Neural crest cell (in vitro differentiated cells): ENCODE measurements at places on chromosomes 1 and 21.

DNA sequence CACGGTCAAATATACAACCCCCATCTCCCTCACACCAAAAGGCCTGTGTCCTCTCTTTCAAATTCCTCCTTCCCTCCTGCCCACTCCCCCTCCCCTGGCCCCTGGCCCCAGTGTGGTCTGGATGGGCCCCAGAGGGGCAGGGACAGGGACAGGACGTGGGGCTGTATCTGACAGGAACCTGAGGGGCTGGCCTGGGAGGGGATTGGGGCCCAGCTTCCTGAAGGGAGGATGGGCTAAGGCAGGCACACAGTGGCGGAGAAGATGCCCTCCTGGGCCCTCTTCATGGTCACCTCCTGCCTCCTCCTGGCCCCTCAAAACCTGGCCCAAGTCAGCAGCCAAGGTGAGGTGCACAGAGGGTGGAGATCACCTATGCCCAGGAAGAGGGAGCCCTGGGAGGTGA is at the start of gene MPL:
TSS of gene MPL (plus strand) at position 231 of the 400 bp plus-strand sequence. CDS start at position 262, 31 bp downstream.
- H3K4me1 ChIP-seq: peaks cover 6% of the 10 kb centered on the region
- no peaks in the 10 kb centered on the region for H3K36me3 ChIP-seq
- H3K27me3 ChIP-seq: no peaks in the 10 kb centered on the region
- H3K27ac ChIP-seq: no peak within 1 kb of the TSS

DNA sequence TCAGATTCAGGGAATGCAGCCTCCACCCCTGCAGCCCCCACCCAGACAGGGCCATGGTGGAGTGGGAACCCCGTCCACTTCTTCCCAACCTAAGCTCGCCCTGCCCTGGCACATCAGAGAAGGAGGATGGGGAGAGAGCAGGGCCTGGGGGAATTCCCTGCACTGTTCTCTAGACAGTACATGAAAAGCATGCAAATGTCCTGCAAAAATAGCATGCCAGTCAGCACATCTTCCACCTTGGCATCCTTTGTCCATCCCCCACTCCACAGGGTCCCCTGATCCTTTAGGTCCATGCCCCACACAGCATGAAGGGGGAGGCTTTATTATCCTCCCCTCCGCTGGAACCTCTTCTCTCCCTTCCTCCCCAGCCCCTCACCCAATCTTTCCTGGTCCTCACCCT is 35.0 kb upstream of the RD3 start:
- peaks cover 25% of the 10 kb centered on the region for H3K27me3 ChIP-seq
- H3K36me3 ChIP-seq: no peaks in the 10 kb centered on the region
- no peak overlapping the region for H3K27ac ChIP-seq
- DNase-seq: no peak
- no peak overlapping the region for H3K4me3 ChIP-seq
- peaks cover 5% of the 10 kb centered on the region for H3K4me1 ChIP-seq

DNA sequence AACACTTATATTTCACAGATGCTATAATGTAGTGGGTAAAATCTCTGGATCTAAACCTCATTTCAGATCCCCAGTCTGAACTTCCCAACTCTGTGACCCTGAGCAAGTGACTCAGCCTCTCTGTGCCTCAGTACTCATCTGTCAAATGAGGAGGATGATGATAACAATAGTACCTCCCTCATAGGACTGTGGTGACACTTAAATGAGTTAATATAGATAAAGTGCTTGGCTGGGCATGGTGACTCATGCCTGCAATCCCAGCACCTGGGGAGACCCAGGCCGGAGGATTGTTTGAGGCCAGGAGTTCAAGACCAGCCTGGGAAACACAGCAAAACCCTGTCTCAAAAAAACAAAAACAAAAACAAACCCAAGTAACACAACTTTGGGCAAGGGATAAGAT is 4.7 kb upstream of the ECE1 start:
- H3K27ac ChIP-seq: no peak overlapping the region
- peak overlapping the region; percentile 51 for H3K4me3 ChIP-seq
- DNase-seq: no peak
- peaks cover 43% of the 10 kb centered on the region for H3K4me1 ChIP-seq

DNA sequence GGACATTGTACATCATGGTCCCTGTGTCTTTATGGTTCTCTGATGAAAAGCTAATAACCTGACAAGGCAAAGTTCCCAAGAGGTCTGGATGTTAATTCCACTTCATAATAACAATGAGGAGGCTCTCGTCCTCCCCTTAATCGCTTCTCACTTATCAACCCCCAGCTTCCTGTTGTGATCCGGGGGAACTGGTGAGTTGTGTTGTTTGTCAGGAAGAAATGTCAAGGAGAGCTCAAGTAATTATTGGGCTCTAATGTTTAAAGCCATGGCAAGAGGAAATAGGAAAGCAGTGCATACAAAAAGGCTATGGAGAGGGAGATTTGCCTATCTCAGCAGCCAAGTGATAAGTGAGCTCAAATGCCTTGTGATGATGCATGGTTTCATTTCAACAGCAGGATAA is 42.8 kb upstream of the RASAL2 start:
- peaks cover 27% of the 10 kb centered on the region for H3K4me1 ChIP-seq
- no peak overlapping the region for H3K27ac ChIP-seq
- DNase-seq: no peak
- H3K4me3 ChIP-seq: no peak overlapping the region

DNA sequence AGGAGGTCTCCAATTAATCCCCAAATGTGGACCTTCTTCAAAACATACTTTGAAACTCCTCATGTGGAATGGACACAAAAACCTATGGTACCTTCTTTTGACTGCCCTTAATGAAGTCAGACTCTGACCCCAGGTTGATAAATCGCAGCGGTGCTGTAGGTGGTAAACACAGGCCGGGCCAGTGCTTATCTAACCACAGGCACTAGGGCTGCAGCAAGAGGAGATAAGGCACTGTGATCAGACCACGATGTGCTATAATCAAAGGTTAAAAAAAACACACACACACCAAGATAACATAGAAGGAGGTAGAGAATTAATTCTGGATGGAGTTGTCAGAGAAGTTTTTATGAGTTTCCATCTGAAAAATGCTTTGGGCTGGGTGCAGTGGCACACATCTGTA is 52.3 kb upstream of the SIPA1L2 start:
- no peaks in the 10 kb centered on the region for H3K4me1 ChIP-seq
- H3K27me3 ChIP-seq: no peaks in the 10 kb centered on the region
- H3K4me3 ChIP-seq: no peak overlapping the region
- H3K36me3 ChIP-seq: no peaks in the 10 kb centered on the region
- DNase-seq: no peak

DNA sequence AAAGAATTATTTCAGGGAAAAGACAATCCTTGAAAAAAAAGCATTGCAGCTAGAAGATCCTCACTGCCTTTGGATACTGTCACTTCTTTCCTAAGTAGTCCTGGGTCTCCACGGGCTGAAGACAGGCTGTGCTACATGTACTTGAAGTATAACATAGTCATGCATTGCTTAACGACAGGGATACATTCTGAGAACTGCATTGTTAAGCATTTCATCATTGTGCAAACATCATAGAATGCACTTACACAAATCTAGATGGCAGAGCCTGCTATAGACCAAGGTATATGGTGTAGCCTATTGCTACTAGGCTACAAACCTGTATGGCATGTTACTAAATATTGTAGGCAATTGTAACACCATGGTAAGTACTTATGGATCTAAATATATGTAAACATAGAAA is 54.0 kb downstream of the KIAA0040 start:
- peaks cover 7% of the 10 kb centered on the region for H3K27me3 ChIP-seq
- no peaks in the 10 kb centered on the region for H3K36me3 ChIP-seq
- no peak overlapping the region for H3K4me3 ChIP-seq
- H3K4me1 ChIP-seq: no peaks in the 10 kb centered on the region

GRCh38 chr21:41195311-41195710 is 27.4 kb downstream of the BACE2 start:
- no peak overlapping the region for H3K4me3 ChIP-seq
- peaks cover 7% of the 10 kb centered on the region for H3K36me3 ChIP-seq
- H3K27ac ChIP-seq: no peak overlapping the region
- peaks cover 3% of the 10 kb centered on the region for H3K4me1 ChIP-seq

DNA sequence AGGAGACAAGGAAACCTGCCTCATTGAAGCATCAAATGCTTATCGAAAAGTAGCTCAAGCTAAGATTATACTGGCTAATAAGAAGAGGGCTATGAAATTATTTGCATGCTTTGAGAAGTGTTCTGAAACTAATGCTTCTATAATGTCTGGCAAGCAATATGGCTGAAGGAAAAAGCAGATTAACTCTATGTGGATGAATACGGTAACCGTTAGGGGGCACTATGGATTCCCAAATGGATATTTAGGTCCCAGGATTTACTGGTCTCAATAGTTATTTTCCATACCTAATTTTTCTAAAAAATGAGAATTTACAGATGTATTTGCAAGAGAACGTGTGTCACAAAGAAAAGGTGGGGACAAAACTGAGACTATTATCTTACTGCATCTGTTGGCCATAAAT is 34.6 kb upstream of the RRP15 start:
- no peak overlapping the region for H3K4me3 ChIP-seq
- no peak overlapping the region for H3K27ac ChIP-seq

GRCh38 chr1:230292689-230293389 is 133.3 kb downstream of the PGBD5 start:
- H3K36me3 ChIP-seq: no peaks in the 10 kb centered on the region
- no peak overlapping the region for H3K27ac ChIP-seq
- no peak overlapping the region for H3K4me3 ChIP-seq
- no peak for DNase-seq
- H3K4me1 ChIP-seq: no peaks in the 10 kb centered on the region

DNA sequence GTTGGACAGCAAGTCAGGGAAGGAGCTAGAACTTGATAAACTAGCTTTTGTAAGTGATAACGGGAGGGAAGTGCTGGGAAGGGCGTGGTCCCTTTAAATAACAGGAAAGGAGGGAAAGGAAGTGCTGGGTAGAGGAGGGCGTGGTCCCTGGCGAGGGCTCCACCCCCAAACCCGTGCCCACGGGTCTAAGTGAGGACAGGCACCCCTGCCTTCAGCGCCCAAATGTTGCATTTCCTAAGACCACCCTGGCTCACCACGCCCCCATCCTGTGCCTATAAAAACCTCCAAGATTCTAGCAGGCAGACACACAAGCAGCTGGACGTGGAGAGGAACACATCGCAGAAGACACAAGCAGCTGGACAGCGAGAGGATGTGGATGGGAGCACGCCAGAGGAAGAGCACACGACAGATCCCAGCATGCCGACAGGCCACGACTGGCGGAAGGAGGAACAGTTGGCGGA is 58.5 kb downstream of the PALMD start:
- peaks cover 4% of the 10 kb centered on the region for H3K4me1 ChIP-seq
- no peak overlapping the region for H3K4me3 ChIP-seq
- no peak for DNase-seq
- no peak overlapping the region for H3K27ac ChIP-seq
- no peaks in the 10 kb centered on the region for H3K27me3 ChIP-seq
- peaks cover 3% of the 10 kb centered on the region for H3K36me3 ChIP-seq
